Foreskin keratinocyte (primary cell): ENCODE measurements at places on chromosomes 6 and 20. TPM values are rescaled to one million over a fixed set of nuclear protein-coding genes. Genes with fewer than 3 reads are reported as not detected.

Gene CEBPB
- 24.1 and 25.7 TPM in 2 replicates for total RNA-seq

Gene BTNL2
- not detected in 2 replicates for total RNA-seq

Gene BMP5
- total RNA-seq: not detected in 2 replicates

Gene BPIFB1
- not detected in 2 replicates for total RNA-seq

Gene TMEM244
- total RNA-seq: not detected in 2 replicates
